DMS79 treated with DMSO at 0.1 percent for 48 hours (cell line): ENCODE measurements at places on chromosomes 1 and 21.

DNA sequence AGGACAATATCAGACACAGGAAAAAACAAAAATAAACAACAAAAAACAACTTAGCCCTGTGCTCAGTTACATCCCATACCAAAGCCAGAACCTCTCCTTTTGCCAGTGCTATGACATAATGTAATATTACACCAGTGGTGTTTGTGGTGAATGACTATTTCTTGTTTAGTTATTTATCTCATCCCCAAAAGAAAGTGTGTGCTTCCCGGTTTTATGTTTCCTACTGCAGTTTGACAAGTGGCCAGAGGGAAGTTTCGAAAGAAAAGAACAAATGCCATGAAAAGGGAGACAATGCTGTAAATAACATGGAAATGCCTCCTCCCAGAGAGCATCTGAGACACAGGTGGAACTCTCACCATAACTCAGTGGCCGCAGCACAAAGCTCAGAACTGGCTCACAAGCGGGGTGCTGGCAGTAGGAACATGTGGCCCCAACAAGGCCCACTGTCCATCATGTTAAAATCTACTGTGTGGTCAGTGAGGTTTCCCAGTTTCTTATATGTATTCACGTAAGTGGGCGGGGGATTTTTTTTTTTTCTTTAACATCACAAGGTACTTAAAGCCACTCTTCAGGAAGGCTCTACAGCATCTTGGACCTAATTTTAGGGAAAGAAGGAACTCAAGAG is 158.2 kb downstream of the BARHL2 start:
- DNase-seq: no peak

GRCh38 chr1:212147581-212148033 is 112.1 kb downstream of the DTL start:
- DNase-seq: peak; percentile 97

GRCh38 chr1:181126289-181126688 is 37.8 kb downstream of the IER5 start:
- peak; percentile 34 for DNase-seq

DNA sequence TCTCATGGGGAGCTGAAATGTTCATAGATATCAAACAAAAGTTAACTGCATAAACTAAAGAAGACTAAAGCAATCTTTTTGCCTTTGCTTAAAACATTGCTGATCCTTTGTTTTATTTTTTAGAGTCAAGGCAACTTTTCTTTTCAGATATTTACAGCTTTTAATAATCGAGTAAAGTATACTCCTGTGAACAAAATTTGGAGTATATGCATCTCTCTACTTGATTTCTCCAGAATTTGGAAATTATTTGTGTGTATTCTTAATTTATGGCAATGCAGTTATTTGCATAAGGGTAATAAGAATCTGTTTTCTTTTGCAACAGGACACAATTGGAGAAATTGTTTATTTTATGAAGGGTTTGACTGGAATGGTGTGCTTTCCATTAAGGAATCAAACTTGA is 4.2 kb upstream of the AQP10 start:
- no peak for DNase-seq

GRCh38 chr1:110265186-110265585 is 55.1 kb downstream of the KCNC4 start:
- peak; percentile 44 for DNase-seq

DNA sequence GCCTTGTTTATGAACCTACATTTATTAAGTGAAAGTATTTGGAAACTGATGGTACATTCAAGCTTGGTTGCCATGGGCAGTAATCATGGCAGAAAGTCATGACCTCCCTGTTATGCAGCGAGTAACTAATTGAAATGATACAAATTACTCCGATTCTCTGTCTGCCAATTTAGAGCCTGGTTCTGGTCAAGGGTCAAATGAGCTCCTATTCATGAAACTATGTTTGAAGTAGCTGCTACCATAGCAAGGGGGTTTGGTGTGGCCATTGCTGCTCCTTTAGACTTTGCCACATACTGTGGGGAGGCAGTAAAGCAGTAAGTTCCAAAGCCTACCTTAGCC is 187.2 kb upstream of the FOXD3 start:
- no peak for DNase-seq

- no peak for DNase-seq
These were observed 14.6 kb downstream of the NFASC start for GRCh38 chr1:204885288-204885711.

DNA sequence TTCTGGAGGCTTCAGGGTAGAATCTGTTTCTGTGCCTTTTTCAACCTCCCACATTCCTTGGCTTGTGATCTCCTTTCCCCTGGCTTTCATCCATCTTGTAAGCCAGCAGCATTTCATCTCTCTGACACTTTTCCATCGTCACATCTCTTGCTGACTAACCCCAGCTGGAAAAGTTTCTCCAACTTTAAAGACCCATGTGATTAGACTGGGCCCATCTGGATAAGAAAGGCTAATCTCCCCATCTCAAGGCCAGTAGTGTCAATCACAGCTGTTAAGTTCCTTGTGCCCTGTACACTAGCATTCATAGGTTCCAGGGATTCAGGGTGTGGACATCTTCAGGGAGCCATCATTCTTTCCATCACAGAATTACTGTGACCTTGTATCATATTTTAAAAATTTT is 452.1 kb downstream of the TTLL7 start:
- DNase-seq: no peak

DNA sequence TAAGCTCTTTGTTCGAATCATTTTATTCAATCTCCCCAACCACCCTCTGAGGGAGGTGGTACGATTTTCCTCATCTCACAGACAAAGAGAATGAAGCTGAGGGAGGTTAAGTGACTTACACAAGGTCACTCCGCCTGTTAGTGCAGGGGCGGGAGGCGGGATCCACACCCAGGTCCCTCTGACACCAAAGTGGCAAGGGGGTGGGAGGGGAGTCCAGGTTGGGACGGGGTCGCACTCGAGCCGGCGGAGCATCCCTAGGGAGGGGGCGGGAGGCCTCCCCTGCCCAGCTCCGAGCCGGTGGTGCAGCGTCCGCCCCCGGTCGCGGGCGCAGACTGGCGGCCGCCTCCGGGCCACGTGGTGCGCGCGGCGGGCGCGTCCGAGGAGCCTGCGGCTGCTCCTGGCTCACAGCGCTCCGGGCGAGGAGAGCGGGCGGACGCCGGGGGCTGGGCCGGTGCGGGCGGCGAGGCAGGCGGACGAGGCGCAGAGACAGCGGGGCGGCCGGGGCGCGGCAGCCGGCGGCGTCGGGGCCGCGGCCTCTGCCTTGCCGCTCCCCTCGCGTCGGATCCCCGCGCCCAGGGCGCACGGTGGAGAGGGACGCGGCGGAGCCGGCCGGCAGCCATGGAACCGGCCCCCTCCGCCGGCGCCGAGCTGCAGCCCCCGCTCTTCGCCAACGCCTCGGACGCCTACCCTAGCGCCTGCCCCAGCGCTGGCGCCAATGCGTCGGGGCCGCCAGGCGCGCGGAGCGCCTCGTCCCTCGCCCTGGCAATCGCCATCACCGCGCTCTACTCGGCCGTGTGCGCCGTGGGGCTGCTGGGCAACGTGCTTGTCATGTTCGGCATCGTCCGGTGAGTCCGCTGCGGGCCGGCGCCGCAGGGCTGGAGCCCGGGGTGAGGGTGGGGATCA is at the start of gene OPRD1:
TSS of gene OPRD1 (plus strand) at position 405 of the 903 bp plus-strand sequence. CDS start at position 619, 214 bp downstream.
- DNase-seq: no peak

GRCh38 chr1:147515045-147515869 is 26.0 kb upstream of the BCL9 start:
- peak; percentile 39 for DNase-seq

GRCh38 chr1:52994656-52995055 is 67.4 kb upstream of the PODN start:
- DNase-seq: no peak

DNA sequence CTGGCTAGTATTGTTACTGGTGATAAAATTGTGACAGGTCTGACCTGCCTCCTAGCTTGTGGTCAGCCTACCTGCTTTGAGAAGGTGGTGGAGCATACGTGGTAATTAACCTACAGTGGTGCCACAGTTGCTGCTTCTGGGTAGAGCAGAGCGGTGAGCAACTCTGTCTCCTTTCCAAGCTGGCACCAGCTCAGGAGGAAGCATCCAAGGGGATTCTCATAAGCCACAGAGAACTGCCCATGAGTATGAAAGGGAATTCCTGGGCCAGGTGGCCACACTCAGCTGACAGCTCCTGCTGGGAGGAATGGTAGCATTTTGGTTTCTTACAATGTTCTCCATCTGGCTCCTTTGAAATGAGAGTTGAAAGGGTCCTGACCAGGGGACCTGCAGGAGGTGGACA is 39.4 kb downstream of the ATP2B4 start:
- no peak for DNase-seq

DNA sequence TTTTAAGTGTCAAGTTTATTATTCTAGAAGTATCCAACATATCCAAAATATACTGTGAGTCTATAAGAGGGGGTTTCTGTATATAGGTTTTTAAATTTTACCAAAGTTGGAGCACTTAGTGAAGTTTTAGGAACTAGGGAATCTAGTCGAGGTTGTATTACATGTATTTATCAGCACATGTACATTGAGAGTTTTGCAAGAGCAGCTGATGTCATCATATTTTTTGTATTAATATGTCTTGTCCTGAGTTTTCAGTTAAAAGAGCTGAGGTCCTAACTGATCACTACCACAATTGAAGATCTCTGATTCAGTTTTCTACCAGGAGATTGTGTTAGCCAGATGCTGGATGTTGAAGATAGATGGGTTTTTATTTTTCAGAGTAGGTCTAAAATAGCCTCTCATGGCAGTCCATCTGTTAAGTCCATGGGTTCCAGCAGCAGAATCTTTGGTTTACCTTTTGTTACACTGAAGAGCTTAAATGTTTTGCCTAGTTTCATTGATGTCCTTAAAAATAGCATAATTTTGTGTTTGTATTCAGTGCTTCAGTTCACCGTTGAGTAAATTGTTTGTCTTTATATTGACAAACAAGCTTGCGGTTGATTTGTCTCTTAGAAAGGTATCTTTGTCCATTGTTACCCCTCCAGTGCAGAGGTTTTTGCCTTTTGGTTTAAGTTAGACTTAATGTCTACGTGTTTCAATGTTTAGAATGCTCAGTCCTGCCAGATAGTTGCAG is 16.0 kb downstream of the YBX1 start:
- DNase-seq: no peak

GRCh38 chr1:175539986-175540385 is 203.4 kb downstream of the TNR start:
- no peak for DNase-seq

DNA sequence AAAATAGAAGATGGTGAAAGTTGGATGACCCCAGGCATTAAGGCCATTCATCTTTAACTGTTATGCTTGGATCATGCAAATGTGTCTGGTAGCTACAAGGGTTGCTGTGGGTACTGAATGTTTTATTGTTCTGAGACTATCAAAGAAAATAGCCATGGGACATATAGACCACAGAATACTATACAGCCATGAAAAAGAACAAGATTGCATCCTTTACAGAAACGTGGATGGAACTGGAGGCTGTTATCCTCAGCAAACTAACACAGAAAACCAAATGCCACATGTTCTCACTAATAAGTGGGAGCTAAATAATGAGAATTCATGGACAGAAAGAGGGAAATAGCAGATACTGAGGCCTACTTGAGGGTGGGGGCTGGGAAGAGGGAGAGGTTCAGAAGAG is 249.0 kb downstream of the LTN1 start:
- DNase-seq: no peak

DNA sequence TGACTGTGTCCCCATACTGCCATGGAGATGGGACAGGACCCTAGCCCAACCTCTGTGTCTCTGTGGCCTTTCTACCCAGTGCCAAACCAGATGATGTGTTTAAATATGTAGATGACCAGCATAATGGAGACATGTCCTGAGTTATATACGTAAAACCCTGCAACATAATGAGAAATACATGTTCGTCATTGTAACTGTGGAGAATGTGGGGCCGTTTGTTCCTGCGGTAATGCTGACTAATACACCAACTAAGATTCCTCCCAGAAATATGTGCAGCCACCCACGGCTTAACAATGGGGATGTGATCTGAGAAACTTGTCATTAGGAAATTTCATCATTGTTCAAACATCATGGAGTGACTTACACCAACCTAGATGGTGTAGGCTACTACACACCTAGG is 71.7 kb upstream of the SIM2 start:
- no peak for DNase-seq
